ENCODE measurements at places on chromosomes 2 and 18.

- DNase-seq: no peak
Observed at GRCh38 chr18:63570721-63571120, 16.4 kb upstream of the SERPINB13 start.

DNA sequence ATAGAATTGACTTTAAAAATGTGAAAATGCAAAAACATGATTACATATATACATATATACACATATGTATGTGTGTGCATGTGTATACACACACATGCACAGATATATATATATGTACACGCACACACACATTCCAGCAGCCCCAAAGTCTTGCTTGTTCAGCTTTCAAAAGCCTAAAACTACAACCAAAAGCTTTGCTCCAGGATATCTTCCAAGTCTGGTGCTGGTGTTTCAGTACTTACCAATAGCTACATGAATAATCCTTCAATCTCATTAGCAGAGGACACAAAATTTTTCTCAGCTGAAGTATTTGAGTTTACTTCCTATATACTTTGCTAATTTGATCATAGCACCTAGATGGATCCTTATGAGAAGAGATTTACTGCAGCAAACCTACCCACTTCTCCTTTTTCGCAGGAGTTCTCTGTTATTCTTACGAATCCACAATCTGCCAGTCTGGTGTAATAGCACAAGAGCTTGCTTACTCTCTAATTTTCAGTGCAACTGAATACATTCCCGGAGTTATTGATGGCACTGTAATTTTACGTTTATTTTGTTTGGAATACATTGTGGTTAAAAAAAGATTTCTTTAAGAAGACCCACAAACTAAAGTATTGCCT, 553.3 kb downstream of the ARHGAP15 start:
- DNase-seq: no peak

DNA sequence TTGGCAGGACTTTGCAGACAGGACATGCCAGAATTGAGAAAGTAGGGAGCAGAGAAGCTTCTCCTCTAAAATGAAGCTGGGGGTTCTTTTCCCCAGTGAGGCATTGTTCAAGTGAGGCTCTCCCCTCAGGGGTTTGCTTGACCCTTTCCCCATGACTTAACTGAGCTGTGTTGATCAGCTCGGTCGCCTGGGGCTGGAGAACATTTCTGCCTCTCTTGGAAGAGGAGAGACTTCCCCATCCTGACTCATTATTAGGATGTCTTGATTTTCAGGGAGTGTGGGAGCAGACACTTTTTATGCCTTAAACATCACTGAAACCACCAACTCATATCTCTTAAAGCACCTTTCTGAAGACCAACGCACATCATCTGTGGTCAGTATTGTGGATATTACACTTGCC, 27.9 kb upstream of the GLI2 start:
- no peak for DNase-seq

GRCh38 chr2:45713136-45713535, 61.7 kb downstream of the PRKCE start:
- DNase-seq: no peak

DNA sequence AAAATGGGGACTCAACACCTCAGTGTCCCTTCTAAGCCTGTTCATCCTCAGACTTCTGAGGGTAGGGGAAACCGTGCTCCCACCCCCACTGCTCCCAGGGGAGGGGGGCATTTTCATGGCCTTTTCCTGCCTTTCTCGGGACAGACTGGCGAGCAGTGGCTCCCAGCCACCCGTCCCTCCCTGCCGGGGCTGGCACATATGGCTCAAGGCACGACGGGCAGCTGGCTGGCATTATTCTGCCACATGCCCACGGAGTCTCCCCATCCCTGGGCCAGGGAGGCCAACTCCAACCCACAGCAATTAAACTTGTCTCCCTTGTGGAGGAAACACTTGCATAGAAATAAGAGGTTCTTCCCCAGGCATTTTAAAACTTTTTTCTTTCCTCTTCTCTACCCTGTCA, 148.5 kb upstream of the CBLN2 start:
- DNase-seq: no peak

- DNase-seq: peak; percentile 28
Observed at GRCh38 chr2:111116011-111116746, 4.5 kb upstream of the BCL2L11 start.

DNA sequence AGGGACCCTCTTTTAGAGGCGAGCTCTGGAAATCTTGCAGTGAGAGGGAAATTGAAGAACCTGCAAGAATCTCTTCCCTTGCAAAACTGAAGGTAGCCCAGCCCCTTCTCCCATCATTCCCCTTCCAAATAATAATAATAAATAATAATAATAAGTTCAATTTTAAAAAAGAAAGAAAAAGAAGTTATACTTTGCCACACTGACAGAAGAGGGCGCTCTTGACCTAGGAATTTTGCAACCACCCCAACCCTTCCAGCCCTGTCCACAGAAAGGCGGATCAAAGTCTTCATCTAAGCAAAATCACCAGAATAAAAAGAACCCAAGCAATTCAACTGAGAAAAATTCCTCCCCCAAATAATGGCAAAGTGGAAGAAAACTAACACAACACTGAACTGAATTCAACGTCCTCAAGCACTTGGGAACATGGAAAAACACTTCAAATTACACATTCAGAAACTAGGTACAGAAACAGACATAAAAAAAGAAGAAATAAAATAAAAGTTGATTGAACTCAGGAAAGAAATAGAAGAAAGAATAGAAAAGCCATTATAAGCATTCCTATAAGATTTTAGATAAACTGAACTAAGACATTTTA, 98.9 kb upstream of the GLS start:
- DNase-seq: peak; percentile 6

Measured in GM06990 (cell line).